ENCODE measurements at places on chromosomes 3 and 15.

DNA sequence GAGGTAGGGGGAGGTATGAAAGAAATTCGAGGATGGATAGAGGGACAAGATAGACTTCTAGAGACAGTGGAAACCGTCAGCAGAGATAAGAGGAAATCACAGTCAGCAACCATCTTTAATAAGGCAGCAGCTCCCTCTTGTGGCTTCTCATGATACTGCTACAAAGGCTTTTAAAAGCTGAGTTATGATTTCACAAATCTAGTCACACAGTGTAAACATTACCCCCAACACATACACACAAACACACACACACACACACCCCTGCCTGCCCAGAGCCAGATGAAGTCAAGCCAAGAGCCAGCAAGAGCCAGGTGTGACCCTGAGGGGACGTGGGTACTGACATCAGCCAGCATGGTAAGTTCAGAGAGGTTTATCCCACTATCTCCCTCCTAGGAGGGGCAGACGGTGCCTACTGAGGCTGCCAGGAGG lies 18.9 kb upstream of the TGM5 start:
- peak; percentile 48 for DNase-seq

GRCh38 chr3:96833301-96833700 lies 18.9 kb downstream of the EPHA6 start:
- no peak for DNase-seq

DNA sequence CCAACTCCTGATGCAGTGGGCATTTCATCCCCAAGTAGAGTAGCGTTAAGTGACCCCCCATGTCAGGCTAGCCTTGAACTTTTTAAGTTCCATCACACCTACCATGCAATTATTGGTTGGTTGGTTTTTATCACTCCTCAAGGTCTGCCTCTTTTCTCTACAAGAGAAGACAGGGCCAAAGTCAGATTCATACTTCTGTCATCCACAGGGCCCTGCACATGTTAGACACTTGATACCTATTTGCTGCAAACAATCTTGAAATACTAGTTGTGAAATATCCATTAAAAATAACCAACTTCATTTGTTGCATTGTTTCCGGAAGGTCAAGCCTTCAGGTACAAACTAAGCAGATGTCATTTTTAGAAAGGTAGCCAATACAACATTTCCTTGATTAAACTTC lies 1.2 kb downstream of the CMSS1 start:
- DNase-seq, result no peak

- no peak for DNase-seq
Observed at GRCh38 chr3:20478436-20478835, 292.4 kb upstream of the SGO1 start.

DNA sequence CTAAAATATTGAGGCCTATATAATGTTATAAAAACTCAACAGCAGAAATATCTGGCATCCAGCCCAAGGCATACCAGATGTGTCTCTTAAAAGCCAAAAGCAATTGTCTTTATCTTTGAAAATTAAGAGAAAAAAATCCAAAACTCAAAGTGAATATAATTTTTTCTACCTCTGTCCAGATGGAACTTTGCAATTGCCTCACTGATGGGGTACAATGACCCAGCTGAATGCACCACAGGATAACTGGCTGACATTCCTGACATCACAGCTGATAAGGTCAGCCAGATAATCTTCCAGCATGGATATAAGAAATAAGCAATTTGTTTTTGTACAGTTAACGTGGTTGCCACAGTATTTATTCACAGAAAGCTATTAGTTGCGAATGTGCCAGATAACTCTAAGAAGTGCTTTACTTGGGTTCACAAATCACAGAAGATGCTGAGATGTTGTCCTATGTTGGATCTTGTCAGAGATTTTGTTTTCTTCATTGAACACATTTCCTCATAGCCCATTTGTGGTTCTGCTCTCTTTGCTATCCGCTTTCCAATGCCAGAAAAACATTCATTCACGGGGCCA lies 566.9 kb upstream of the CCDC54 start:
- DNase-seq, result no peak

- no peak for DNase-seq
Observed at GRCh38 chr3:113594066-113594465, 61.7 kb downstream of the SIDT1 start.

DNA sequence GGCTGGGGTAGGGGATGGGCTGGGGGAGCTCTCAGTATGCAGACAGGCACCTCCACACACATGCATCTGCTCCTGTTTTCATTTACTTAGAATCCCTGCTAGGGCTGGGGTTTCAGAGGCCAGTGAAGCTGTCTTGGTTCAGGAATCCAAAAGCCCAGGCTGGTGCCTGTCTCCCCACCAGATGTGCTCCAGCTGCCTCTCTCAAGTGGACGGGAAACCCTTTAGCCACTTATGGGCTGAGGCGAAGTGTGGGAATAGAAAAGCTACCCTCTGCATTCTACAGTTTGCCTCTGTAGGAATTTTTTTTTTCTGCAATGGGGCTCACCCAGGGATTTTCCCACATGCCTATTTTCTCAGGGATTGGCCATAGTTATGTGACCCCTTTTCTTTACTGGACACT lies 72.5 kb downstream of the ATP2B2 start:
- DNase-seq, result no peak

GRCh38 chr15:64596701-64597476 lies 136.5 kb downstream of the ZNF609 start:
- no peak for DNase-seq

DNA sequence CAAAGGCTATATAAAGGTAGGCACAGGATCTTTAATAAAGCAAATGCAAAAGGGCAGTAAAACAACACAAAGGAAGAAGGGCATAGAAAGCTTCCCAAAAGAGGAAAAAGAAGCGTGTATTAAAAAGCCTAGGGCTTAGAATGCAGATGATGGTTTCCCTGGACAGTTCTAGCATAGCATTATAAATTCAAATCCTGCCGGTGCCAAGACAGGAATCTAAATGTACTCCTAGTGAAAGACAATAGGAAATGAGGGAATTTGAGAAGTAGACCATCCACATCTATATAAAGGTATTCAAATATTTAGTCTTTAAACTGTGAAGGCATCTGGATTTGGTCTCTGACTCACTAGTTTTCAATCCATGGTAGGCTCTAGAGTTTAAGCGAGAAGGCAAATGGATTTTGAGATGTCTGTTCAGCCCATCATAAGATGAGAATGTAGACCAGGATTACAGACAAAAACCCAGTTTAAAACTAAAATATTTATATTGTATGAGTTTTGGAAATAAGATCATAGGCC lies 431.8 kb downstream of the TBL1XR1 start:
- no peak for DNase-seq

GRCh38 chr3:13015286-13016082 lies 57.7 kb downstream of the IQSEC1 start:
- DNase-seq, result no peak

DNA sequence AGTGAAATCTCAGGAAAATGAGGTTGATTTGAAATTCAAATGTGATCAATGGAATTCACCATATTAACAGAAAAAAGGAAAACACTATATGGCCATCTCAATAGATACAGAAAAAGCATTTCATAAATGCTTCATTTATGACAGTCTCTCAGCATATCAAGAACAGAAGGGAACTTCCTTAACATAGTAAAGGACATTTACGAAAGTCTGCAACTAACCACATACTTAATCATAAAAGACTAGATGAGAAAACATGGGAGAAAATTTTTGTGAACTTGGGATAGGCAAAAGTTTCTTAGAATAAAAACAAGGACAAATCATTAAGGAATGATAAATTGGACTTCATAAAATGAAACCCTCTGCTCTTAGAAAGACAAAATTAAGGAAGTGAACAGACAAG lies 24.7 kb upstream of the TIPARP start:
- no peak for DNase-seq

- no peak for DNase-seq
Observed at GRCh38 chr3:25849091-25849490, 59.2 kb downstream of the OXSM start.

DNA sequence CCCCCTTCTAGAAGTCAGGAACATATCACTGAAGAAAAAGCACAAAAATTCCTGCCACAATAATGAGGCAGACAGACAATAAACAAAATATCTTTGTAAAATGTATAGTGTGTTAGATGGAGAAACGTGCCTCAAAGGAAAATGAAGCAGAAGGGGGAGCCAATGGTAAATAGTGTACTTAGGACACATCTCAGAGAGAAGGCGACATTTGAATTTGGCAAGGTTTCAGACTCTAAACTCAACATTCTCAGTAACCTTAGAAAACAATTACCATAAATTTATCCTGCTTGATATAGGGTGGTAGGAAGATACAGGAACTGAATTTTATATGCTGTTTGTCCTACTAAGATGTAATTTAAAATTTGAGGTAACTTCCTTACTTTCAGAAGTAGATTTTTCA lies 52.6 kb upstream of the PTX3 start:
- DNase-seq, result no peak

DNA sequence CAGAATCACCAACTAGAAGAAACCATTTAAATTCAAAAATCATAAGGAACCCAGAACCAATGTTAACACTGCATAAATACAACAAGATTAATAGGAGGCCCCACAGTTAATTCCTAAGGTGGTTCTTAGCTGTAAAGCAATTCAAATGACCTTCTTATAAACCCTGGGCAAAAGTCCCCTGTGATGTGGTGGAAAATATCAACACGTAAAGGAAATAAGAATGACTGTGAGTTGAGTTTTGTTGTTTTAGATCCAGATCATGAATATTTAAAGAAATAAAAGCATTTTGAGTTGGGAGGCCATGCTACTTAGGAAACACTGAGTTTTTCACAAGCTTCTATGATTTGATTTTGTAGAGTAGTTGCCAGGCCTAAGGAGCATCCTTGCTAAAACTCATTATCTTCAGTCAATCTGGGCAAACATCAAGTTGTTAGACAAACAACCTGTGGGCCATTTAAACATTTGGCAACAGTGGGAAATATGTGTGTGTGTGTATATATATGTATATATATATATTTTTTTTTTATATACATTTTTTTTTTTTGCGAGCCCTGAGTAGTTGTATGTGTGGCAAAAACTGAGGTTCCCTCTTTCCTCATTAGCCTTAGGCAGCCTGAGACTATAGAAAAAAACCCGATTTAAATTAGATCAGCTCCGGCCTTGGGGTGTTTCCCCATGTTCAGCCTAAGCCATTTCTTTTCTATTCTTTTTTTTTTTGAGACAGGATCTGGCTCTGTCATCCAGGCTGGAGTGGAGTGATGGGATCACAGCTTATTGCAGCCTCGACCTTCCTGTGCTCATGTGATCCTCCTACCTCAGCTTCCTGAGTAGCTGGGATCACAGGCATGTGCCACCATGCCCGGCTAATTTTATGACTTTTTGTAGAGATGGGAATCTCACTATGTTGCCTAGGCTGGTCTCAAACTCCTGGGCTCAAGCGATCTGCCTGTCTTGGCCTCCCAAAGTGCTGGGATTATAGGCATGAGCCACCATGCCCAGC lies 8.0 kb upstream of the PXK start:
- DNase-seq, result no peak

All from kidney capillary endothelial cell (primary cell).